ENCODE measurements at places on chromosomes 5 and 9.

- DNase-seq, result no peak
Measured at GRCh38 chr5:129074903-129075302, 19.6 kb upstream of the ISOC1 start.

DNA sequence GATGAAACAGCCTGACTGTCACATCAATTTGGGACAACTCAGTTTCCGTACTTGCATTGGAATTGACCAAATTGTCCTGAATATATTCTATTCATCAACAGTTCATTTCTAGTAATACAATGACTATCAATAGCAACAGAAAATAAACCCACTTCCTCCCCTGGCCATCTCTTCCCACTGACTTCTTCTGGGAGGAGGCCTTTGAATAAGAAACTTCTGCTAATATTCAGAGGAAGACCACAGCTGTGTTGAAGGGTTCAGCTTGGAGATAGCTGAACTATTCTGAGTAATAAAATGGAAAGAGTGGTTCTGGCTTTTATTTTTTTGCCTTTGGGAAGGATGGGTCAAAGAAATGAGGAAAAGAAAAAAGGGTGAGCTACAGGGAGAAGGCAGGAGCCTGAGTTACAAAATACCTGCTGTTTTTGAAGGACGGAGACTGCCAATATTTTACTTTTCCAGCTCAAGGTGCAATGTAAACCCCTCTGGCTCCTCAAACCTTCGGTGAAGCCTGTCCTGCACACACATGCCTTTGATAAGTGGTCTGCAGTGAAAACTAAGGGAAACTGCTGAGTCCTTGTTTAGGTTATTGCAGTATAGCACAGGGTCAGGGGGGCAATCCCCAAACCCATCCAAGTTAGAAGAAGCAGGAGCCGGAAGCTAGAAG is 29.9 kb downstream of the FYB1 start:
- DNase-seq, result no peak

- no peak for DNase-seq
Measured at GRCh38 chr5:84242286-84242685, 142.4 kb downstream of the EDIL3 start.

DNA sequence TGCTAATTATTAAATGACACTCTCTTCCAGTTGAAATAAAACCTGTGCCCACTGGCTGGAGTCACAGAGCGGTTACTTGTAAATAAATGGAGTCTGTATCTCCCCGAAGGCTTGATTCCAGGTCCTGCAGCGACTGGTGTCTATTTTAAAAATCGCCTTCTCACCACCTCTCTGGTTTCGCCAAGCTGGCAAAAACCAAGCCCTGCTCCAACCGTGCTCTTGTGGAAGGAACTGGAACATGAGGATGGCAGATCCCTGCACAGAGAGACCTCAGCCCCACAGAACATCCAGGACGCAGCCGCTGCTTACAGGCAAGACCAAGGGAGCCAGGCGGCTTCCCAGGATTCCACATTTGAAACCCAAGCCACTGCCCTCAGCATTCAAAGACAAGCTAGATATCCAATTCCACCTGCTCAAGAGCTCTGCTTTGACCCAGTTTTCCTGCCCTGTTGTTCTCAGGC is 15.0 kb downstream of the SEMA4D start:
- DNase-seq, result no peak

- DNase-seq, result no peak
Measured at GRCh38 chr5:179128976-179129375, 68.8 kb downstream of the ZNF354C start.

DNA sequence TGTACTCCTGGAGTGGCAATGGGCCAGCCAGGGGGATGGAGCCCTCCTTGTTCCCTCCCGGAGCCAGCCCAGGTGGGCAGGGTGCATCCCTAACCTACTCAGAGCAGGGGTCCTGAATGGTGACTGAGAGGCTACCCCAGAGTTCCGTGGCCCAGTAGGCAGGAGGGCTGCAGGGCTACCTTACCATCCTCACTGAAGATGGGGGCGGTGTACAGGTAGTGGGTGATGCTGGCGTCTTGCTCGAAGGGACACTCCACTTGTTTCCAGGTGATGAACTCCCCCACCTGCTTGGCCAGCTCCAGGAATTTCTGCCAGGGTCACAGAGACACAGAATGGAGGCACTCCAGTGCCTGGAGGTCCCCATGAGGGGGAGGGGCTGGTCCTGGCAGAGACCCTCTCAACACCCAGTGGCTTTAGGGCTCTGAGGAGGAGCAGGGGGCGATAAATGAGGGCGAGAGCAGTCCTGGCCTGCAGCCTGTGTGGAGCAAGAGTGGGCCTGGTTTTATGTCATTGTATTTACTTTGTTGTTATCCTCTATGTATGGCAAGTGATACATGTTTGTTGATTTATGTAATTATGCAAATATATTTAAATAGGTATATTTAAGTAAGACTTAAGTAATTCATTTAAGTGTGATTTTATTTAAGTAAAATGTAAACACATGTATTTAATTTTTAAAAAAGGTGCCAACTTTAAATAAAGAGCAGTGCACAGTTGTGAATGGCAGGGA is 39.9 kb upstream of the RNF130 start:
- DNase-seq, result no peak

GRCh38 chr9:1273859-1274258 is 223.7 kb downstream of the DMRT2 start:
- DNase-seq, result no peak

DNA sequence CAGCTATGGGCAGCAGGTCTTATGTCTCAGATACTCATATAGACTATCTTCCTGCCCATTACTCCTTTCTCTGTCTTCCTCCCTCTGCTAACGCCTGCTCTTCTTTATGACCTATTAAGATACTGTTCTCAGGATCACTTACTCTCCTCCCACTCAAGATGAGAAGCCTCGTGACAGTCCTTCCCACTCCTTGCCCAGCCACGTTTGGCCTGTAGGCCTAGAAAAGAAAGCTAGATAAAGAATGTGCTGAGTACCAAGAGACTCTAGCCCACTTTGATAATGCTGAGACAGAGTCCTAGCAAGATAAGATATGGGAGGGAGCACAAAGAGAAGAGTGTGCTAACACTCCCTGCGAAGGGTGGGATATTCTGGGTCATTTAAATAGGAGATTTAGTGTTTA is 6.8 kb upstream of the DENND4C start:
- no peak for DNase-seq

DNA sequence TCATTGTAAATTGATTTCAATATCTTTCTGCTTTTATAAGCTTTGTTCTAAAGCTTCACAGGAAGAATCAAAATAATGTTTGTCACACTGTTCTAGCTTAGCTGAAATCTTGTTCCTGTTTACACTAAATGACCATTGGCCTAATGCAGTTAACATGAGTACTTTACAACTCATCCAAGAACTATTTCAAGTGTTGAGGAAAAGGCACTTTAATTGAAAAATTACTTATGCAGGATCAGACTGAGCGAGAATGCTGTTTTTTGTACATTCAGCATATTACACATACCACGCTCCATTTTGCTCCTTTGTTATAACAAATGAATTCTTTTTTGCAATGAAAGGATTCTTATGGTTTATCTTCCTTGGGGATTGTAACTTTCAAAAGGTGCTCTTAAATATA is 22.4 kb upstream of the SMIM15 start:
- no peak for DNase-seq

- DNase-seq, result no peak
Measured at GRCh38 chr5:101675510-101676219, 620.4 kb downstream of the SLCO4C1 start.

DNA sequence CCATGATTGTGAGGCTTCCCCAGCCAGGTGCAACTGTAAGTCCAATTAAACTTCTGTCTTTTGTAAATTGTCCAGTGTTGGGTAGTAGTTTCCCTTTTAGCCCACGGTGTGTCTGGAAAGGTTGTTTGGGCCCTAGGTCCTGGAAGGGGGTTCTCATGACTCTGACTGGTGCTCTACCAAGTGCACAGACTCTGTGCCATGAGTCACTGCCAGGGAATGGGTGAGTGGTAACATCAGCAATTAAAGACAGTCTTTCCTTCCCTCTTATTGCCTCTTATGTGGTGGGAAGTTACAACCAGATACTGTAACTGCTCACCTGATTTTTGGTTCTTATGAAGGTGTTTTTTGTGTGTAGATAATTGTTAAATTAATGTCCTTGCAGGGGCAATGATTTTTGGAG is 141.2 kb downstream of the PRDM9 start:
- DNase-seq, result no peak

DNA sequence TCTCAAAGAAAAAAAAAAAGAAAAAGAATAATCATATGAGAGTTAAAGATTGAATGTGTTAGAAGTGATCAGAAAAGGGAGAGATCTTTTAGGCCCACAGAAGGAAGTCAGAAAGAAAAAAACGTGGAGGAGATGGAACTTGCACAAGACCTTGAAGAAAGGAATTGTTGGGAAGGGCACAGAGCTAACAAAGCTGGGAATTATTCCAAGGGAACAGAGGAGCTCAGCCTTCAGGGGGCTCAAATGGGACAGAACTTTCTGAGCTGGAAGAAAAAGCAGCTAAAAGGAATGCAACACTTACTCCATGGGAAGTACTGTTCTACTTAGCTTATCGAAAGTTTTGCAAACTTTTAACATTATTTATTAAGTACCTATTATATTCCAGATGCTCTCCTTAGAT is 153.4 kb upstream of the ADRA1B start:
- no peak for DNase-seq

- no peak for DNase-seq
Measured at GRCh38 chr9:21686738-21687137, 115.7 kb upstream of the MTAP start.

- DNase-seq, result no peak
Measured at GRCh38 chr9:106878934-106879333, 16.0 kb downstream of the ZNF462 start.

- DNase-seq, result no peak
Measured at GRCh38 chr5:33410221-33410620, 30.5 kb upstream of the TARS1 start.

DNA sequence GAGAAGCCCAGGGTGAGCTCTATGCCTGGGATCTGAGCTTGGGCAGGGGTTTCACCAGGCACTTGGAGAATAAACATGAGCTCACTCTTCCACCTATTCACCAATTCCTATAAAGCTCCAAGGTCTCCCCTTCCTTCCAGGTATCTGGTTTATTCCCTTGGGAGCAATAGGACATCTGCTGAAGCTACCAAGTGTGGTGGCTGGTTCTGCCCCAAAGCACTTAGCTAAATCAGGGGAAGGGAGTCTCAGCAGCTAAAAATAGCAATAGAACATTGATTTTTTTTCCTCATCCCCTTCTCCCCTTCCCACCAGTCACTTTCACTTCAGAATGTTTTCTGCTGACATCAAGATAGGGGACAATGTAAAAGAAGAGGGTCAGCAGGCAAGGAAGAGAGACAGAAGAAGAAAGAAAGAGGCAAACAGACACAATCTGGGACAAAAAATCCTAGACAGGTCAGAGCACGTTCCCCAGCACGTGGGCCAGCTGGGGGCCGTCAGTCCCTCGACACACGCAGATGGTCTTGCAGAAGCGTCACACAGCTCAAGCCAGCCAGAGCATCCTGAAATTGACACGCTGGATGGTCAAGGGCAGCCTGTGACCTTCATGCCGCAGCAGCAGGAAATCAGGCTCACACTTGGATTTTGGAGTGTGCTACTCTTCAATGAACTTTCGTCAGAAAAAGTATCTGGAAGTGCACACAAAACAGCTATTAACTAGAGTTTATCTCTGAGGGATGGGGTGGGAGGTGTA is 176.0 kb downstream of the ZNF608 start:
- DNase-seq, result no peak

GRCh38 chr5:68255305-68256120 is 40.0 kb downstream of the PIK3R1 start:
- DNase-seq, result peak; percentile 69

GRCh38 chr5:62465985-62466925 is 53.7 kb downstream of the IPO11 start:
- no peak for DNase-seq

GRCh38 chr9:85089188-85089969 is 419.9 kb downstream of the NTRK2 start:
- no peak for DNase-seq

DNA sequence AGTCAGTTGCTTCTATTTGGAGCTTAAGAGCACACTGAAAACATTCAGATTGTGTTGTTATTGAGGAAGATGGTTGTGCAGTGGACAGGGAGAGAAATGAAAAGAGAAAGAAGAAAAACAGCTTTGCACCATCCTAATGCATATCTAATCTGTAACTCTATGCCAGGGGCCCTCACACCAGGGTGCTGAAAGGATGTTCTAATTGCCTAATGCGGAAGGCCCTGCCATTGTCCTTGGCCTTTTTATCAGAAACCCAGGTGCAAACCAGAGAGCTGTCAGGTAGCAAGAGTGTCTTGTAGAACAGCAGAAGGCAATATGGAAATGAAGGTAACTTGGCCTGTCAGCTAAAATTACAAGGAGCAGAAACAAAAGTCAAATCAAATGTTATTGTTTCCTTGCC is 384.5 kb upstream of the PIK3R1 start:
- no peak for DNase-seq

DNA sequence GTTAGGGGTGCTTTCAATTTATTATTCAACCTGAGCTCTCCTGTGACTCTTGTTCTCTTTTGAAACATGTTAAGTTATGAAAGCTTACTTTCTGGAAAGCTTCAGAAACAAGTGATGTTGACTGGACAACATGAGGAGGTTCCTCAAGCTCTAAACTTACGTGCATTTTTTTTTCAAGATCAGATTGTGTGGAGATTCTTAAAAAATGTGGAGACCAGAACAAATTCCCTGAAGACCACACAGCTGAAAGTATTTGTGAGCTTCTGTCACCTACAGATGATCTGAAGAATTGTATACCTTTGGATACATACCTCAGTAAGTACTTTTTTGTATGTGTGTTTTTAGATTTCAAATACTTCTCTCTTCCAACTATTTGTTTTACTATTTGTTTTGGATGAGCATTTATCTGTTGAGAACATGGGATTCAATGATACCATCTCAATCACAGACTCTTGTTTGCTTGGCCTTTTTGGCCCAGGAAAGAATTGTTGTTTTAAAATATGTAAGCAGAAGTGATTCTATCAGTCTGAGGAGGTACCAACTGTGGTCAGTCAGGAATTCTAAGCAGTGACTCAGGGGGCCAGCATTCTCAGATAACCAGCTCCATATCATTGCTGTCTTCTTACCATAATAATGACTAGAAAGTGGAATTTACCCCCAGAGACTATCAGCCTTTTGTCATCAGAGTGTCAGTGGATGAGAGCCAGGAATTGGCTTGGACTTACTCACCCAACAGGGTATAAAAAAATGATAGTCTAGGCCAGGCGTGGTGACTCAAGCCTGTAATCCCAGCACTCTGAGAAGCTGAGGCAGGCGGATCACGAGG is 34.4 kb upstream of the GLIPR2 start:
- DNase-seq, result no peak
